ENCODE measurements at places on chromosomes 16 and 17.
A peak's percentile ranks its signal among the peaks of the same experiment; 100 is the strongest.

- no peak for DNase-seq
These were observed 196.9 kb downstream of the SPECC1 start for GRCh38 chr17:20206068-20206467.

DNA sequence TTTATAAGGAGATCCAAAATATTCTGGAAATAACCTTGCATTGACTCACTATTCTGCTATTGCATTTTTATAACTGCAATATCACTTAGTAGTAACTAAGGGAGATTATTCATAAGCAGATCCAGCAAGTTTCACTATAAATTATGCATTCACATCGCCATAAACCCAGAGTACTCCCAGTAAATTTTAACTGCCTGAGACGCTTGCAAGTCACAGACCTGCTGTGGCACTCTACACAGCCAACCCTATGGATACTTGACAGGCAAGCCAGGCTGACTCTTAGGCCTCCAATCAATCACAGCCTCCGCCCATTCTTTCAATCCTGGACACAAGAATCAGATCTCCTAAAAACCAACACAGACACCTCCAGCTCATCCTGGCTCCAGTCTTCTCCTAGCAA is 28.2 kb downstream of the USP31 start:
- no peak for DNase-seq

- no peak for DNase-seq
These were observed 199.8 kb downstream of the CYB561 start for GRCh38 chr17:63246344-63246743.

- DNase-seq: no peak
These were observed 46.9 kb downstream of the CUEDC1 start for GRCh38 chr17:57908278-57908677.

DNA sequence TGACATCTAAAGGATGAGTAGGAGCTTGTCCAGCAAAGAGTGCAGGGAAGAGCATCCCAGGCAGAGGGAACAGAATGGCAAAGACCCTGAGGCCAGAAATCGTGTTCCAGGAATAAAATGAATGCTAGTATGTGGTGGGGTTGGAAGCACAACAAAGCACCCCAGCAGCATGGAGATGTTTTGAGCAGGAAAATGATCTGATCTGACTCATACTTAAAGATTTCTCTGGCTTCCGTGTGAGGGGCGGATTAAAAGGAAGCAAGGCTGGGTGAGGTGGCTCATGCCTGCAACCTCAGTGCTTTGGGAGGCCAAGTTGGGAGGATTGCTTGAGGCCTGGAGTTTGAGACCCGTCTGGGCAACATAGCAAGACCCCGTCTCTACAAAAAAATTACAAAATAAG is 2.3 kb downstream of the SLC5A11 start:
- DNase-seq: no peak

GRCh38 chr17:62672957-62673356 is 45.5 kb downstream of the MRC2 start:
- DNase-seq: no peak

- peak; percentile 97 for DNase-seq
These were observed at the start of gene KLHL36 for GRCh38 chr16:84647828-84648594. TSS of gene KLHL36 (plus strand) at chr16:84648511. CDS start at chr16:84650868, 2,357 bp downstream.

- no peak for DNase-seq
These were observed 446.7 kb downstream of the HS3ST3B1 start for GRCh38 chr17:14747603-14747950.

DNA sequence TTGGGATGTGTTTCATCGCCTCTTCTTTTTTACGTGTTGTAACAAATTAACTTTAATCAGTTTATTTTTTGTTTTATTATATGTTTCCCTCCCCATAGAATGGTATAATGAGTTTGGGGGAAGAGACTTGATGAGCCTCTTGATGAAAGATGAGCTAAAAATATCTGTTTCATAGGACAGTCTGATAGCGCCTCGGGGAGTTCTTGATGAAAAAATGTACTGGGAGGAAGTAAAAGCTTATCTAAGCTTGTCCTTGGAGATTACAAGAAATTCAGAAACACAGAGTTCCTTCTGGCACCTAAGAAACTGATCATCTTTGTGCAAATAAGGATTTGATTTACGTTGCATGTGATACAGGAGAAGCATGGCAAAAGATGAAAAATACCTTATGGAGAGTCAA is 350.2 kb upstream of the CDH8 start:
- DNase-seq: no peak

- no peak for DNase-seq
These were observed 19.5 kb downstream of the PLLP start for GRCh38 chr16:57264950-57265371.

DNA sequence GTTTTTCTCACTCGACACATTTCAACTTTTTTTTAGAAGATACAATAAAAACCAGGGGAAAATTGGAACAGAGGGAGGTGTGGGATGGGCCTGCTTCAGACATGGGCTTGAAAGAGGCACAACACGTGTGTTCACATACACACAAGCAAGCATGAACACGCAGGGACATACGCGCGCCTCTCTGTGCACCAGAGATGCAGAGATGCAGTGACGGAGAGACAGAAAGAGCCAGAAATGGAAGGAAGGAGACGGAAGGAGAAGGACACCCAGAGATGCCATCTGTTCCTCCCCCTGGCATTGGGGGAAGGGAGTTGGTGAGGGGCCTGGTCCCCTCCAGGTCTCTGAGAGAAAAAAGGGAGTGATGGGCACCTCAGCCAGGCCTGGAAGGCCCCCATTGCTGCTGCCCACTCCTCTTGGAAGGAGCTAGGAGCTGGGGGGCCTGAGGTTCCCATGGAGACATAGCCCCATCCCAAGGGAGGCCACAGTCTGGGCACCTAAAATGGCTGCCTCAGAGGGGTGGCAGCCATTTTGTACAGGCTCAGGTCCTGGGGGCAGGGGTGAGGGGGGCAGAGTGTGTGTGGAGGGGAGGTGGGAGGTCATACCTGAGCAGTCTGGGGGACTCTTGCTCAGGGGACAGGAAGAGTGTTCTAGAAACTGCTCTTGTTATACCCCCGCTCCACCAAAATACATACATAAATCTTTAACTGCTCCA is 3.8 kb upstream of the NEUROD2 start:
- no peak for DNase-seq

DNA sequence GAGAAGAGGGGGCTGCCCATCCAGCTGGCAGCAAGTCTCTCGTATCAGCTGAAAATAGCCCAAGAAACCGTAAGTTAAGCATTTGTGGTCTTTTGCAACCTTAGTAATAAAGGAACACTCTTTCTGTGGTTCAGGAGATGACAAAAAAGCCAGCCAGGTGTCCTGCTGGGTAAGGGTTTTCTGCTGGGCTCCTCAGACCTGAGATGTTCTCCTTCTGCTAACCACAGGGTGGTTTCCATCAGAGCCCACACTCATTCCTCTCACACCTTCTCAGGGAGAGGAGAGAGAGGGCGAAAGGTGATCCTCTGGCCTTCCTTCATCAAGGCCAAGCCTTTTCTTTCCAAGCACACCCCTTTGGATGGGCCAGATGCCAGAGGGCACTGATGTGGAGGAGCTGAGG is 70.7 kb downstream of the TEX14 start:
- peak; percentile 50 for DNase-seq

- no peak for DNase-seq
These were observed 287.3 kb downstream of the WWOX start for GRCh38 chr16:78386557-78387324.

- DNase-seq: no peak
These were observed 5.4 kb downstream of the KCTD5 start for GRCh38 chr16:2687531-2688308.

DNA sequence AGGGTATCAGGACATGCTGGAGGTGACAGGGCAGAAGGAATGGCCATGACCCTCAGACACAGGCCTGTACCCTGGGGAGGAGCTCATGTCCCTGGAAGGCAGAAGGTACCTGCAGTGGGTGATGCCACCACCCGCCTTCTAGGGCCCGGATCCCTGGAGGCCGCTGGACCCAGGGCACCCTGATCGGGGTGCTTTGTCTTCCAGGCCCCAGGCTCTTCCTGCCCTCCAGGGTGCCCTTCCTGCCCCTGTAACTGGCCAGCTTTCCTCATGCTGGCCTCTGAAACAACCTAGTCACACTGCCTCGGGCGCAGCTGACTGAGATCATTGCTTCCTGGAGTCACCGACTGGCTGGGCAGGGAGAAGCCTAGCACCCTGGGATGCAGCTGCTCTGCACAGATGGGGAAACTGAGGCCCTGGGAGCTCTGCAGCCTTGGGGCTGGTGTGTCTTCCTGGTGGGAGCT is 5.8 kb downstream of the ADCY7 start:
- DNase-seq: no peak

DNA sequence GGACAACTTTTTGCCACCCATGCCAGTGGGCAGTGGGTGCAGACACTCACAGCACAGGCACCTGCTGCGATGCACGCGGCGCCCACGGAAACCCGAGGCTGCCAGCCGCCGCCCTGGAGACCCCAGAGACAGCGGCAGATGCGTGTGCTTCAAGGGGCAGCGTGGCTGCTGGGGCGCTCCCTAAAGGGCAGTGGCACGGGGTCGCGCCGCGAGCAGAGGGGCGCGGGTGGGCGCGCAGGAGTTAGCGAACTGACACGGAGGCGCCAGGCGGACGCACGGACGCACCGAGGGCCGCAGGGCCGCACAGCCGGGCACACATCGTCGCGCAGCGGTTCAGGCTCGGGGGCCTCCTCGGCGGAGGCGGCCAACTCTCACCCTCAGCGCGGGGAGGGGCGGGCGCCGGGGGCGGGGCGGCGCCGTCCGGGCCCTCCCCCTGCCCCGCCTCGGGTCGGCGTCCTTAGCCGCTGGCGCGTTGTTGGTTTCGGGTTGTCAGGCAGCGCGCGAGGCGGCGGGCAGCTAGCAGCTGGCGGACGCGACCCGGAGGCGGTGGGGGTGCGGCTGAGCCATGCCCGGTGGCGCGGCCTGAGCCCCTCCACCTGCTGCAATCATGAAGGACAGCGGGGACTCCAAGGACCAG is at the start of gene KIF19:
TSS of gene KIF19 (plus strand) at position 484 of the 637 bp plus-strand sequence. CDS start at position 608, 124 bp downstream.
- DNase-seq: peak; percentile 91

DNA sequence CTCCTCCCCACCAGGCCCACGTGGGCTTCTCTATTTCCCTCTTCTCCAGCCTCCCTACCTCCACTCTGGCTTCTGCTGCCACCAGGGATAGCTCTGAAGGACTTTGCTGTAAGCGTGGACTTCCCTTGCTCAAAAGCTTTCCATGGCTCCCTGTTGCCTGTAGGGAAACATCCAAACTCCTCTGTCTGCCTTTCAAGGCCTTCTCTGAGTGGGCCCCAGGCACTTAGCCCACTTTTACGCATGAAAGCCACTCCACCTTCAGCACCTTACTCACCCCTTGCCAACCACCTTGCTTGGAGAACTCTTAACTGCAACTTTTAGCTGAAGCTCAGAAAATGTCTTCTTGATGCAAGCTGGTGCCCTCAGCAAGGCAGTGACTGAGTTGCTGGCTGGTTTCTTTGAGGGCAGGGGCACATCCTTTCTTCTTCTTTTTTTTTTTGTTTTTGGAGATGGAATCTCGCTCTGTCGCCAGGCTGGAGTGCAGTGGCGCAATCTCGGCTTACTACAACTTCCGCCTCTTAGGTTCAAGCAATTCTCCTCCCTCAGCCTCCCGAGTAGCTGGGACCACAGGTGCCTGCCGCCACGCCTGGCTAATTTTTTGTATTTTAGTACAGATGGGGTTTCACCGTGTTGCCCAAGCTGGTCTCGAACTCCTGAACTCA is 52.0 kb upstream of the DLX4 start:
- no peak for DNase-seq

DNA sequence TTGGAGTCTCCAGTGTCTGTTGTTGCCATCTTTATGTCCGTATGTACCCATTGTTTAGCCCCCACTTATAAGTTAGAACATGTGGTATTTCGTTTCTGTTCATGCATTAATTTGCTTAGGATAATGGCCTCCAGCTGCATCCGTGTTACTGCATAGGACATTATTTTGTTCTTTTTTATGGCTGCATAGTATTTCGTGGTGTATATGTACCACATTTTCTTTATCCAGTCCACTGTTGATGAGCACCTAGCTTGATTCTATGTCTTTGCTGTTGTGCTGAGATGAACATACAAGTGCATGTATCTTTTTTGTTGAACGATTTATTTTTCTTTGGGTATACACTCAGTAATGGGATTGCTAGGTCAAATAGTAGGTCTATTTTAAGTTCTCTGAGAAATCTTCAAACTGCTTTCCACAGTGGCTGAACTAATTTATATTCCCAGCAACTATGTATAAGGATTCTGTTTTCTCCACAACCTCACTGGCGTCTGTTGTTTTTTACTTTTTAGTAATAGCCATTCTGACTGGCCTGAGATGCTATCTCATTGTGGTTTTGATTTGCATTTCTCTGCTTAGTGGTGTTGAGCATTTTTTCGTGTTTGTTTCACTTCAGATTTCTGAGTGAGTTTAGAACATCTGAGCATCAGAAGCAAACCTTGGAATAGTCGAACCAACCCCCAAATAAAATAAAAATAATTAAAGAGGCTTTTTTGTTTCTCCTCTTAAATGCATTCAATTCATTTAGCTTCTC is 304.7 kb downstream of the ZFHX3 start:
- DNase-seq: no peak

DNA sequence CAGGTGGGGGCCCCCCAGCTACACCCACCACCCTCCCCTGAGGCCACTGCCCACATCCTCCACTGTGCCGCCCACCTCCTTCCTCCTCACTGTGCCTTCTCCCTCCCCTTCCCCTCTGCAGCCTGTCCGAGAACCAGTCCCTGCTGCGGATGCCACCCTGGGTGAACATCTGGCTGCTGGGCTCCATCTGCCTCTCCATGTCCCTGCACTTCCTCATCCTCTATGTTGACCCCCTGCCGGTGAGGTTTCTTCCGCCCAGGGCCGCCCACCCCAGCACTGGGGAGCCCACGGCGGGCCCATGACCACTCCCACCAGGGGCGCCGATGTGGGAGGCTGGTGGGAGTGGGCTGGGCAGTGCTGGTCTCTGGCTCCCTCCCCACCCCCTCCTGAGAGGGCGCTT is 22.1 kb downstream of the RABEP2 start:
- DNase-seq: no peak

DNA sequence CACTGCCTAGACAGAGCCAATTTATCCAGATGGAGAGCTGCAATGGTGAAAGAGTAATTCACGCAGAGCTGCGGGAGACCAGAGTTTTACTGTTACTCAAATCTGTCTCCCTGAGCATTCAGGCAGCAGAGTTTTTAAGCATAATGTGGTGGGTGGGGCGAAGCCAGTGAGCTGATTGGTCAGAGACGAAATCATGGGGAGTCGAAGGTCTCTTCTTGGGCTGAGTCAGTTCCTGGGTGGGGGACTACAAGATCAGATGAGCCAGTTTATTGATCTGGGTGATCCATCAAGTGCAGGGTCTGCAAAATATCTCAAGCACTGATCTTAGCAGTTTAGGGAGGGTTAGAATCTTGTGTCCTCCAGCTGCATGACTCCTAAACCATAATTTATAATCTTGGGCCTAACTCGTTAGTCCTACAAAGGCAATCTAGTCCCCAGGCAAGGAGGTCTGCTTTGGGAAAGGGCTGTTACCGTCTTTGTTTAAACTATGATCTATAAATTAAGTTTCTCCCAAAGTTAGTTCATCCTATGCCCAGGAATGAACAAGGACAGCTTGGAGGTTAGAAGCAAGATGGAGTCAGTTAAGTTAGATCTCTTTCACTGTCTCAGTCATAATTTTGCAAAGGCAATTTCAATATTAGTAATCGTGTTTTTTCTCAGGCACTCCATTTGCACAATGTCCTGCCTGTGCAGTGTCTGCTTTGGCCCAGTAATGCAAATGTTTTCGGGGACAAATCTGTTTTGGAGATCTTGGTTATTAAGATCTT is 27.0 kb downstream of the PIGL start:
- no peak for DNase-seq

Measured in GM13976 (cell line).